ENCODE measurements at places on chromosomes 6 and 20. TPM values are rescaled to one million over a fixed set of nuclear protein-coding genes. Genes with fewer than 3 reads are reported as not detected.

The CD24 gene
- 52.2 TPM for total RNA-seq

DNA sequence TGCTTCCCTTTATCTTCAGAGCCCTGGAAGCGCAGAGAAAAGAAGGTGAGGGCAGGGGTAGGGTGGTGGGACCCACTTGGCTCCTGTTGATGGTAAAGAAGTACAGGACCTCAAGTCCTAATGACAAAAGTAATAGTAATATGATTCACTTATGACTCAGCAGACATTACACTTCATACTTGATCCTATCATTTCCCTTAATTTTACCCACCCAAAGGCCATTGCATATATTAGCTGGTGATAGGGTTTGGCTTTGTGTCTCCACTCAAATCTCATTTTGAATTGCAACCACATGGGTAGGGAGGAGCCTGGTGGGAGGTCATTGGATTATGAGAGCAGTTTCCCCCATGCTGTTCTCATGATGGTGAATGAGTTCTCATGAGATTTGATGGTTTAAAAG lies 880.7 kb downstream of the KIF16B start:
- no peak for DNase-seq
- H3K27ac ChIP-seq, result no peak overlapping the region
- no peaks in the 10 kb centered on the region for H3K36me3 ChIP-seq

- no peak for DNase-seq
- peak overlapping the region; percentile 53 for H3K27ac ChIP-seq
- no peaks in the 10 kb centered on the region for H3K27me3 ChIP-seq
- peaks cover 11% of the 10 kb centered on the region for H3K4me1 ChIP-seq
- H3K36me3 ChIP-seq, result peaks cover 23% of the 10 kb centered on the region
Observed at GRCh38 chr6:15505463-15505918, 157.3 kb downstream of the DTNBP1 start.

- no peak overlapping the region for H3K4me3 ChIP-seq
- H3K27me3 ChIP-seq, result no peaks in the 10 kb centered on the region
- no peaks in the 10 kb centered on the region for H3K4me1 ChIP-seq
- H3K36me3 ChIP-seq, result no peaks in the 10 kb centered on the region
Observed at GRCh38 chr6:99130897-99131873, 183.4 kb upstream of the FBXL4 start.

The XKR7 gene
- total RNA-seq, result 0.04 TPM

The MYLK2 gene
- 1.5 TPM for total RNA-seq

- no peaks in the 10 kb centered on the region for H3K27me3 ChIP-seq
- H3K36me3 ChIP-seq, result no peaks in the 10 kb centered on the region
- no peak overlapping the region for H3K27ac ChIP-seq
- no peak overlapping the region for H3K4me3 ChIP-seq
Observed at GRCh38 chr6:163264662-163265035, 149.9 kb upstream of the QKI start.

All from adrenal gland (tissue), 19 donors.